ENCODE measurements at places on chromosomes 2 and 18.

- DNase-seq: no peak
These were observed 11.1 kb upstream of the VPS4B start for GRCh38 chr18:63433334-63433866.

GRCh38 chr2:180905002-180905401 is 75.4 kb upstream of the UBE2E3 start:
- no peak for DNase-seq

DNA sequence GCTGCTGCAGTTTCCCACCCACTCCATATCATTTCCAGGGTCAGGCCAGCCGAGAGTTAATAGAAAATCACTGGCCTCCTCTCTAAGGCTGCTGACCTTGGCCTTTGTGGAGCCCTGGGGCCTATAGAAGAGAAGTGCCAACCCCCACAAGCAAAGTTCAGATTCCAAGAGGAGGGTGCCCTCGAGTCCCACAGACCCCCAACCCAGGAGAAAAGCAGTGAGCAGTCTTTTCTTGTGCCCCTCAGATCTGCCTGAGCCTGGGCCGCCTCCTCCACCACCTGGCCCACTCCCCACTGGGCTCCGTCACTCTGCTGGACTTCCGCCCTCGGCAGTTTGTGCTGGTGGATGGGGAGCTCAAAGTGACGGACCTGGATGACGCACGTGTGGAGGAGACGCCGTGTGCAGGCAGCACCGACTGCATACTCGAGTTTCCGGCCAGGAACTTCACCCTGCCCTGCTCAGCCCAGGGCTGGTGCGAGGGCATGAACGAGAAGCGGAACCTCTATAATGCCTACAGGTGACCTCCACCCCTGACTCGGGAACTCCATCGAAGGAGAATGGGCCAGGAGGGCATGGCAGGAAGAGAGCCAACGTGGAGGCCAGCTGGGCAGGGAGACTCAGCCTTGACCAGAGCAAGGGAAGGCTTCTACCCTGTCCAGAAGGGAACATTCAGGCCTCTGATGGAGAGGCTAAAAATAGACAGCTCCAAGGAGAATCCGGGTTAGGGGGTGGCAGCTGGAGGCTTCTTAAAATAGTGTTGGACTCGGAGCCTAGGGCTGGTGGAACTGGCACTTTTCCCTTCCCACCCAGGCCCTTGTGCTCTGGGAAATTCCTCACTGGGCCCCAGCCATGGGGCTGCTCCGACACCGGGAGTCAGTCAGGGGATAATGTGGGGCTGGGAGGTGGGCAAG is 6.2 kb downstream of the PKDCC start:
- DNase-seq: no peak

DNA sequence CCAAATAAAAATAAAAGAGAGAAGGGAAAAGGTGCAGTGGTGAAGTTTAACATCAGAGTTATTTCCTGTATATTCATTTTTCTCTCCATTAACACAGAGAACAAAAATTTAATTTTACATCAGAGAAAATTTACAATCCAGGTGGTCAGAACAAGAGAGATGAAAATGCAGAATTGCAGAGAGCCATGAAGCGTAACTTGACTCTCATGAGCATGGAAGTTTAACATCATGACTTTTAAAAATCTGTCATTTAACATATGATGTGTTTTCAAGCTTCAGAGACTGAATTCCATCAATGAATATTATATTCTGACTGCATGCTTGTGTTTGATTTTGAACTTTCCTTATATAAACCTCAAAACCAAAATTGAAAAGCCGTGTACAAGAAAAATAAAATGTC is 79.3 kb upstream of the ZNF397 start:
- DNase-seq: no peak

GRCh38 chr2:9483107-9483506 is 8.8 kb downstream of the IAH1 start:
- peak; percentile 29 for DNase-seq

GRCh38 chr2:239896075-239896474 is 129.1 kb downstream of the NDUFA10 start:
- DNase-seq: no peak

DNA sequence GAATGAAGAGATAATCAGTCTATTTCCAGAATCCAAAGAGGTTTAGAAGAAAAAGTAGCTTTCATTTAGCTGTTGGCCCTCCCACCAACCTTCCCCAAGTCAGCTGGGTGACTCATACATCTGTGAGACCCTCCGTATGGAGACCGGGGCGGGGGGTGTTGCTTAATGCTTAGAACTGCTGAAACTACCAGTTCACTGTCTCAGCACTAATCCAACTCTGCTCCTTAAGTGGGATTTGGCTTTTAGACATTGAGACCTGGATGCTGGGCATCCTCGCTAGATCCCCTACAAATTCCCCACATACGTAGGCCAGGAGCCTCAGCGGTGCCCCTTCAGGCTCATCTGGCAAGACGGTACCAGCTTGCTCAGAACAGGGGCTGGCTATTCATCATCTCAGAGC is at the start of gene SAG:
TSS of gene SAG (plus strand) at position 252 of the 400 bp plus-strand sequence. CDS start 1,374 bp downstream, outside the sequence.
- DNase-seq: no peak

DNA sequence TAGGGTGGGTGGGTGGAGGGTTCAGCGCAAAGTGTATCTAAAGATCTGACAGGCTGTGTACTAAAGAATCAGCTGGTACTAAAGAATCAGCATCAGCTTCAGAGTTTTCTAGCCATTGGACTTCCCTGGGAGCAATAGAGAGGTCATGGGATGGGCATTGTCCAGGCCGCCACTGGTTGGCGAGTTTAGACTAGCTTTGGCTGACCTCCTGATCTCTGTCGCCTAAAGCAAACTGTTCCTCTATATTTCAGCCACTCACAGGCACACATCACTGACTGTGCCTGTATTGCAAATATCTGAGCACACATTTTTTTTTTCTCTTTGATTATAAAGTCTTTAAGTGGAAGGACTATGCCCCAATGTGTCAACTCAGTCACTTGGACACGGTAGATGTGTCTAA is 267.8 kb upstream of the SKOR2 start:
- no peak for DNase-seq

GRCh38 chr2:128250229-128251025 is 68.2 kb downstream of the HS6ST1 start:
- no peak for DNase-seq

GRCh38 chr2:171289316-171289715 is 128.6 kb upstream of the TLK1 start:
- DNase-seq: no peak

DNA sequence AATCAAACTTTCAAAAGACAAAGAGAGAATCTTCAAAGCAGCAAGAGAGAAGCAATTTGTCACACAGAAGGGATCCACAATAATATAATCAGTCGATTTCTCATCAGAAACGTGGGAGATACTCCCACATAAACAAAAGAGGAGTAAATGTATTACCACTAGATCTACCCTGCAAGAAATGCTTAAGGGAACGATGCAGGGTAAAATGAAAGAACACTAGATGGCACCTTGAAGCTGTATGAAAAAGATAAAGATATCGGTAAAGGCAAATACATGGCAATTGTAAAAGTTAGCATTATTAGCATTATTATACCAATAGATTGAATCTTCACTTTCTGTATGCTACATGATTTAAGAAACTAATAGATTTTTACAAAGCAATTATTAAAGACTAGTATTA is 677.0 kb downstream of the SUCLG1 start:
- DNase-seq: no peak

GRCh38 chr2:10237392-10238321 is 65.0 kb upstream of the HPCAL1 start:
- DNase-seq: no peak

- no peak for DNase-seq
These were observed 312.0 kb upstream of the TNP1 start for GRCh38 chr2:217171874-217172273.

DNA sequence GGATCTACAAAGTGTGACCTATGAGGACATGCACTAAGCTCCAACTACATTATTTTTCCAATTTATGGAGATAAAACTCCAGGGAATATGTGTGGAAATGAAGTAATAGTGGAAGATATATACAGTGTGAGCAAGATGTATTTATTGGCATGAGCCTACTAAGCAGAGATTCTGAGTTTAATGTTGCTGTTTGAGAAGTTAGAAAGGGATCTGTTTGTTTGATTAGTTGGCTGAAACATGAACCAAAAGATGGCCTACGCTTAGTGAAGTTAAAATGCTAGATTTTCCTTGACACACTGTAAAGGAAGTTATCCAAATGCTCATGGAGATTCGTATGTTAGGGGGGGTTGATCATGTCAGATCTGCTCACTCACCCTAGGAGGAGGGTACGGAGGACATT is 621.7 kb downstream of the TMEM182 start:
- DNase-seq: no peak

DNA sequence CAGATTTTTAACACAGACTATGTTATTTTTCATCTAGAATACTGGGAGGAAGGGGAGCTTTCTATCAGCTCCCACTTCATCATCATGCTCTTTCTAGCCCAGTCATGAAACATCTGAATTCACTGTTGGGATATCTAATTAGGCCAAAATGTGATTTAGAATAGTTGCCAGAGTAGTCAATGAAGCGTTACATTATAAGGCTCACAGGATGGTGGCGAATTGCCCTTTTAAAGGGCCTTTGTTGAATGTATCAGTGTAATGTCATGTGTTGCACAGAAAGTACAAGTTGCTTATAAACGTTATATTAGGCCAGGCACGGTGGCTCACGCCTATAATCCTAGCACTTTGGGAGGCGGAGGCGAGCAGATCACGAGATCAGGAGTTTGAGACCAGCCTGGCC is 45.6 kb downstream of the PDE1A start:
- no peak for DNase-seq

DNA sequence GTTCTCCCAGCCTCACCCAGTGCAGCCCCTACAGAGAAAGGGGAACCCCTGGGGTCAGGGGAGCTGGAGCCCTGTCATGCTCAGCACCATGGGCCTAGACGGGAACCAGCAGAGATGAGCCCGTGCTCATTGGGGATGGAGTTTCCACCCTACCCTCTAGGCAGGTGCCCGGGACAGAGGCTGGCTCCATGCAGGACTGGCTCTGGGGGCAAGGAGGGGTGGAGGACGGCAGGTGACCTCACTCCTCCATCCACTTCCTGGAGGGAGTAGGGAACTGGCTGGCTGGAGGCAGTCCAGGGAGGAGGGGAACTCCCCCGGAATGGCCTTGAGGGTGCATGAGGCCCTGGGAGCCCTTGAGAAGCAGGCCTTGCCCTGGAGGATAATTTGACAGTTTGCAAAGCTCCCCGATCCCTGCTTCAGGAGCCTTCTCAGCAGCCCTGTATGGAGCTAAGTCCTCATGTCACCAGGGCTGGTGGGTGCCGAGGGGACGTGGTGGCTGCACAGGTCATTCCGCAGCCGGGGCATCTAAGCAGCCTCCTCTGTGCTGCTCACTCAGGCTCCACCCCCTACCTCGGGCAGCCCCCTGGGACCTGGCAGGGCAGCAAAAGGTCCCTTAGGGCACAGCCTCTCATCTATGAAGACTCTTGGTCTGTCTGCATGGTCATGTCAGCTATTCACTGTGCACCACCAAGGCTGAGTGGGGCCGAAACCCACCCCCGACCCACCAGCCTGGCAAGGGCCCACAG is 2.1 kb downstream of the NEURL3 start:
- DNase-seq: no peak

DNA sequence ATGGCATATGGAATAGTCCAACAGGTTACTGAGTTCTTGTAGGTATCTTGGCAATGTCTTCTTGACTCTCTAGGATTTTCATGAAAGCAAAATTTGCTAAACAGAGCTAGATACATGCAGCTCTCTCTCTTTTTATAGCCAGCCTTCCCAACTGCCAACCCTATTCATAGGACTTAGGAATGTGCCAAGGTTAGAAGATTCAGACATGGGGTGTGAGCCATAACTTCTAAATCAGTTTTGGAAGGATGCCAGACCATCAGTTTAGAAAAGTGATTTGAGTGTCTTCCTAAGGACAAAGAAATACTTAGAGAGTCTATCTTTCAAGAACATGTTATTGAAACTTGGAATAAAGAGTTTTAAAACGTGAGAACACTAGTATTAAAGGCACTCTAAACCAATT is 619.5 kb upstream of the FANCL start:
- no peak for DNase-seq

GRCh38 chr2:121333834-121334558 is 49.0 kb upstream of the TFCP2L1 start:
- no peak for DNase-seq

DNA sequence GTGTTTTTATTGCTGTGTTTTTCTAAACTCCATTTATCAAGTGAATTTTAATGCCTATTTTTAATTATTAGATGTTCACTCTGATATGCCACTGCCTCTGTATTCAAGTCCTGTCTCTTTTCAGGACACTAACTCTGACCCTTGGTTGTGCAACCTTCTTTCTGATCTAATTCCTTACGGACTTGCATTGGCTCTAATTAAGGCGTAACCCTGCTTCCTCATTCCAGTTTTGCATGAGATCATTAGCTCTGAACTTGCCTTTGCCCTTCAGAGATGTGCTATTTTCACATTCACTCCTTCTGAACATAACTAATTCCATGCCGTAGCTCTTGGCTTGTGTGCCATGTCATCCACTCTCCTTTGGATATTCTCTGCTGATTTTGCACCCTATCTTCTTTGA is 162.5 kb upstream of the TMEFF2 start:
- DNase-seq: peak; percentile 44

DNA sequence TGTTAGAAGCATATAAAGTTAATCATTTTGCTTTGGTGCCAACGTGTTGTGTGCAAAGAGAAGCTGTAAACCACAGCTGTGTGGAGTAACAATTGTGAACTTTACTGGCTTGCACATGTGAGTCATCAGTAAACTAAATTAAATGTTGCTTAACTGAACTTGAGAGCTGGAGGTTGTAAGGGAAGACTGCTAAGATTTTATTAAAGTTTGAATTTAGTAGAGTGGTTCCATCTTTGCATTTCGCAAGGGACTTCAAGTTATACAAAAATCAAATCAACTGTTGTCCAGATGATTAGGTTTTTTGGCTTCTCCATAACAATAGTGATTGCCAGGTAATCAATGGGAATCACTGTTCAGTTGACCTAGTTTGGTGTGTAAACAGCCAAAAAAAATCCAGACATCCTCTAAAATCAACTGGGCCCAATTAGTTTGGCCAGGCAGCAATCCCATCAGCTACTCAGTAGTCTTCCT is 247.4 kb downstream of the MYO3B start:
- DNase-seq: peak; percentile 74

- DNase-seq: no peak
These were observed 426.4 kb downstream of the MBD2 start for GRCh38 chr18:53797998-53798495.

- no peak for DNase-seq
These were observed 158.9 kb downstream of the RHBDD1 start for GRCh38 chr2:226994775-226995174.
